Glutamatergic neuron (in vitro differentiated cells): ENCODE measurements at places on chromosomes 1 and 21.

DNA sequence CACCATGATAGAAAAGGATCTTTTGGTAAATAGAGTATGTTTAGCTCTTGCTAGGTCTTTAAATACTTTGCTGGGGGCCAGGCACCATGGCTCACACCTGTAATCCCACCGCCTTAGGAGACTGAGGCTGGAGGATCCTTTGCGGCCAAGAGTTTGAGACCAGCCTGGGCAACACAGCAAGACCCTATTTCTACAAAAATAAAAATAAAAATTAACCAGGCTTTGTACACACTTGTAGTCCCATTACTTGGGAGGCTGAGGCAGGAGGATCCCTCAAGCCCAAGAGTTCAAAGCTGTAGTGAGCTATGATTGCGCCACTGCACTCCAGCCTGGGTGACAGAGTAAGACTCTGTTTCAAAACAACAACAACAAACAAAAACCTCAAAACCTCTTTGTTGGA, 1.1 kb upstream of the KCNE2 start:
- no peak for DNase-seq
- H3K36me3 ChIP-seq: peaks cover 5% of the 10 kb centered on the region
- no peak overlapping the region for H3K4me3 ChIP-seq
- H3K27ac ChIP-seq: no peak overlapping the region

- H3K27ac ChIP-seq: no peak overlapping the region
- H3K4me1 ChIP-seq: no peaks in the 10 kb centered on the region
- H3K4me3 ChIP-seq: no peak overlapping the region
- H3K36me3 ChIP-seq: peaks cover 4% of the 10 kb centered on the region
Measured at GRCh38 chr1:65207317-65207716, 59.3 kb downstream of the AK4 start.

DNA sequence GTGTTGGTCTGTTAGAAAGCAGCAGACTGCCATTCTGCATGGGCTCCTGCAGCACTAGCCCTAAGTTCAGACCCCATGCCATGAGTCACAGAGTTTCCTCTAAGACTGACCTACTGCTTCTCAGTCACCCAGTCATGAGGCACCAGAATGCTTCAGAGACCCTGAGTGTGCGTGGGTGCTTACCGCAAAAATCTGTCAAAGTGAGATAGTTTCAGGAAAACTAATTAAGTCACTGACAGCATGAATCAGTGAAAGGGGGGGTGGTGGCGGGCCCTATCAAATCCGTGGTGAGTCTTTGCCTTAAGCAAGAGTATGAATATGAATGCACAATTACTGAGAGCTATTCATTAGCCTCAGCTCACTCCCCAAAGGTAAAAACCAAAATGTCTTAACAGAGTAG, 98.1 kb downstream of the KCTD3 start:
- peaks cover 7% of the 10 kb centered on the region for H3K4me1 ChIP-seq
- no peaks in the 10 kb centered on the region for H3K36me3 ChIP-seq
- H3K27me3 ChIP-seq: no peaks in the 10 kb centered on the region
- no peak overlapping the region for H3K27ac ChIP-seq

- DNase-seq: no peak
- H3K27ac ChIP-seq: no peak overlapping the region
- H3K36me3 ChIP-seq: no peaks in the 10 kb centered on the region
- H3K27me3 ChIP-seq: peaks cover 14% of the 10 kb centered on the region
- no peak overlapping the region for H3K4me3 ChIP-seq
- H3K4me1 ChIP-seq: peaks cover 25% of the 10 kb centered on the region
Measured at GRCh38 chr1:94620345-94621031, 78.9 kb upstream of the F3 start.

- peaks cover 2% of the 10 kb centered on the region for H3K27me3 ChIP-seq
- DNase-seq: no peak
- H3K4me1 ChIP-seq: peaks cover 16% of the 10 kb centered on the region
Measured at GRCh38 chr1:60036856-60037460, 36.6 kb downstream of the C1orf87 start.

DNA sequence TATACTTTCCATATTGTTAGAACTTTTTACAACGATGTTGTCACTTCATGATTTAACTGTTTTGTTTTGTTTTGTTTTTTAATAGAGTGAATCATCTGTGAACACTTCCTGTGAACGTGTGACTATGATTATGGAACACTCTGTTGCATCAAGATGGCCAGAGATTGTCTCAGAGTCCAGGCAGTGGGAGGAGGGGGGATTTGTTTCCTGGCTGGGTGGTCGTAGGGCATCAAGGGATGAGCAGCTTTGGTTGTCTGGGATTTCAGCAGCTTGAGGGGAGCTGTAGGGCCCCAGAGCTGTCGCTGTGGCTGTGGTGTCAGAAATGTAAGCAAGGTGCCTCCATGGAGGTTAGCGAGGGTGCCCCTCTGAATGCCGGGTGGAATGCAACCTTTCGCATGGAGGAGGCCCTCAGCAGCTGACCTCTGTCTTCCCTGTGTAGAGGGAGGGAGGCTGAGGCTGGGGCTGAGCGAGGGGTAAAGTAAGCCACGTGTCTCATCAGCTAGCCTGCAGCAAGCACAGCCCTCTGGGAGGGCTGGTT, 21.4 kb downstream of the NEK2 start:
- DNase-seq: no peak
- H3K27ac ChIP-seq: no peak overlapping the region
- H3K4me3 ChIP-seq: no peak overlapping the region
- no peaks in the 10 kb centered on the region for H3K4me1 ChIP-seq

GRCh38 chr21:38968887-38969543, 163.3 kb downstream of the ETS2 start:
- H3K27ac ChIP-seq: no peak overlapping the region
- H3K36me3 ChIP-seq: peaks cover 6% of the 10 kb centered on the region
- H3K4me1 ChIP-seq: no peaks in the 10 kb centered on the region
- no peak overlapping the region for H3K4me3 ChIP-seq
- no peak for DNase-seq

GRCh38 chr1:211613108-211613947, 34.4 kb upstream of the SLC30A1 start:
- DNase-seq: no peak
- peaks cover 2% of the 10 kb centered on the region for H3K27me3 ChIP-seq
- no peaks in the 10 kb centered on the region for H3K4me1 ChIP-seq
- H3K27ac ChIP-seq: no peak overlapping the region
- H3K4me3 ChIP-seq: no peak overlapping the region

GRCh38 chr1:97143236-97143882, 421.8 kb downstream of the PTBP2 start:
- no peak overlapping the region for H3K4me3 ChIP-seq
- H3K36me3 ChIP-seq: no peaks in the 10 kb centered on the region
- H3K27ac ChIP-seq: no peak overlapping the region
- no peaks in the 10 kb centered on the region for H3K27me3 ChIP-seq
